ENCODE measurements at places on chromosomes 3 and 15. TPM values are rescaled to one million over a fixed set of nuclear protein-coding genes. Genes with fewer than 3 reads are reported as not detected.

The LEKR1 gene
- total RNA-seq = 0.06 TPM

The UCN2 gene
- 6.6 TPM for total RNA-seq

The LMOD3 gene
- total RNA-seq = not detected

The PRR23E gene
- not detected for total RNA-seq

The TGM5 gene
- total RNA-seq = not detected

The SRP14 gene
- total RNA-seq = 277 TPM

The ZNF662 gene
- total RNA-seq = 6.3 TPM

The UROC1 gene
- not detected for total RNA-seq

The IL12A gene
- total RNA-seq = 2.9 TPM

The SLC38A3 gene
- total RNA-seq = not detected

The PCSK6 gene
- total RNA-seq = 7.3 TPM

The GTF2A2 gene
- total RNA-seq = 80.9 TPM

The PDCD10 gene
- total RNA-seq = 89.8 TPM

The LRRK1 gene
- total RNA-seq = 8.8 TPM

The OXTR gene
- 8.4 TPM for total RNA-seq

The CADPS gene
- not detected for total RNA-seq

The MYEF2 gene
- total RNA-seq = 30.3 TPM

The DNAH12 gene
- not detected for total RNA-seq

The C3orf85 gene
- total RNA-seq = not detected

The SHF gene
- 1.1 TPM for total RNA-seq

The LRRFIP2 gene
- total RNA-seq = 69.6 TPM

The ADAMTS9 gene
- total RNA-seq = 92.7 TPM

The ARHGEF26 gene
- total RNA-seq = 2.9 TPM

The TRIM42 gene
- total RNA-seq = not detected

The GOLGA8J gene
- not detected for total RNA-seq

The NMNAT3 gene
- total RNA-seq = 2.5 TPM

The LYZL4 gene
- total RNA-seq = not detected

The SEMA6D gene
- 2.6 TPM for total RNA-seq

The ARIH1 gene
- 29.3 TPM for total RNA-seq

The CHRNA5 gene
- total RNA-seq = 15.3 TPM
